ENCODE measurements at places on chromosomes 12 and 14.

DNA sequence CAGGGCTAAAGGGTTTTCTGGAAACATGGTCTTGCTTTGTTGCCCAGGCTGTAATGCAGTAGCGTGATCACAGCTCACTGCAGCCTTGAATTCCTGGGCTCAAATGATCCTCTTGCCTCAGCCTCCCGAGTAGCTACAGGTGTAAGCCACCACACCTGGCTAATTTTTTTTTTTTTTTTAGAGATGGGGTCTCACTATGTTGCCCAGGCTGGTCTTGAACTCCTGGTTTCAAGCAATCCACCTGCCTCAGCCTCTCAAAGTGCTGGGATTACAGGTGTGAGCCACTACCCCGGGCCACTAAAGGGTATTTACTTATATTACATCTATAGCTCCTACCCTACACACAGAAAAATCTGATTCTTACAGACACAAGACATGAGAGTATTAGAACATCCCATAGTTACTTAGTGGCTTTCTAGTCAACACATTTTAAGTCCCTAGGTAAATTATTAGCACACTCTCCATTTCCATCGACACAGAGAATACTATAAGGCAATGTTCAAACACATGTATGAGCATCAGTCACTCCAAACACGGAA is 6.2 kb upstream of the DCAF11 start:
- no peak for DNase-seq

DNA sequence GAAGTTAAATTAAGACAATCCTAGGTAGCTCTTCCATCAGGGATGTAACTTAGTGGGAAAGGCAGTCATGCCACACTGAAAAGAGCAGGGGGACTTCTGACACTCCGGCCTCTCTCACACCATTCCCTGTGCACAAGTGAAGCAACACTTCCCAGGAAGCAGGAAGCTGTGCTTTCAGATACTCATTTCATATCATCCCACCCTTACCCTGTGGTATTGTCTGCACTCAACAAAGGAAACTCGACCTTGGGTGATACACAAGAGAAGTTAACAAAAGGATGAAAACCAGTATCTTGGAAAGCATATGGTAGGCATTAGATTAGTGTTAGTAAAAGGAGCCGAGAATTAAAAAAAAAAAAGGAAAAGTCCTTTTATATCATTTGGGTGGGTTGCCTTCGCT is 61.3 kb upstream of the MDM1 start:
- DNase-seq, result no peak

- no peak for DNase-seq
These were observed 4.1 kb downstream of the KCNC2 start for GRCh38 chr12:75205558-75205957.

GRCh38 chr14:73241481-73242165 is 4.3 kb downstream of the PAPLN start:
- no peak for DNase-seq

GRCh38 chr12:13442457-13442856 is 245.9 kb downstream of the EMP1 start:
- no peak for DNase-seq

DNA sequence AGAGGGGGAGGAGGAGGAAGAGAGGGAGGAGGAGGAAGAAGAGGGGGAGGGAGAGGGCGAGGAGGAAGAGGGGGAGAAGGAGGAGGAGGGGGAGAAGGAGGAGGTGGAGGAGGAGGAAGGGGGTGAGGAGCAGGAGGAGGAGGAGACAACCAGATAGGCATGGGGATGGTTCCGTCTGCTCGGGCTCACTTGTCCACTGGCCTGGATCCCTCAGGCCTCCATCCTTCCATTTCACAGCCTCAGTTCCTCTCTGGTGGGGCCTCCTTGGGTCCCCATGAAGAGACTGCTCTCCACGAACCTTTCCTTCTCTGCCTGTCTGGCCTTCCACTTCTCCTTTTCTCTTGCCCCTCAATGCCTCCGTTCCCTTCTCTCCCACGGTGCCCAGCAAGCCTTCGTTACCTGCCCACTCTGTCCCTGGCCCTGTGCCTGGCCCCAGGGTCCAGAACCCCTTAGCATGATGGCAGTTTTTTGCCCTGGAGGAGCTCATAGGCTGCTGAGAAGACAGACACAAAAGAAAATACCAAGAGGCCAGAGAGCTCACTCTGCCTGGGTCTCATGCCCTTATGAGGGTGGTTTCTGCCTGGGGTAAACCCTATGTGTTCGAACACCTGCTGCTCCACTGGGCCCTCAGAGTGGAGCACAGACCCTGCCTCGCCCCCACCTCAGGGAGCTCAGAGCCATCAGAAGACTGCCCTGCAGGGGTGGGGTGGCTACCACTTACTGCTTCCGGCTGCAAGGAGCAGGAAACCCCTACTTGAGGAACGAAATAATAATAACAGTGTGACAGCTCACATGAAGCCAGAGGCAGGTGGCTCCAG is 11.7 kb upstream of the CACNA2D4 start:
- DNase-seq, result no peak

DNA sequence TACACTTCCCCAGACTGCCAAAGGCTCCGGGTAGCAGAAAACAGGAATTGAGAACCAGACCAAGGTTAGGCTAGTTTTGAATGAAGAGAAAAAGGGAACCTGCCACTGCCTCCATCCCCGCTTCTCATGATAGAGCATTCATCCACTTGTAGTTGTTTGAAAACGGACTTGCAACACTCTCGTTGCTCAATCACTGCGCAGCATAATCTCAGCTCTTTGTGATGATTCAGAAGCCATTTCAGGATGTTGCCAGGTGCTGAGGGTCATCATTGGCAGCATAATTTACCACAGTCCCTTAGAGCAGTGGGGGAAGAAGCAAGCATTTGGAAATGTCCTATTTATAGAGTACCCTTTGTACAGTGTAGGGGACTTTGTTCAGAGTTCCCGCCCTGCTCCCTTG is 25.6 kb downstream of the KCNK13 start:
- no peak for DNase-seq

DNA sequence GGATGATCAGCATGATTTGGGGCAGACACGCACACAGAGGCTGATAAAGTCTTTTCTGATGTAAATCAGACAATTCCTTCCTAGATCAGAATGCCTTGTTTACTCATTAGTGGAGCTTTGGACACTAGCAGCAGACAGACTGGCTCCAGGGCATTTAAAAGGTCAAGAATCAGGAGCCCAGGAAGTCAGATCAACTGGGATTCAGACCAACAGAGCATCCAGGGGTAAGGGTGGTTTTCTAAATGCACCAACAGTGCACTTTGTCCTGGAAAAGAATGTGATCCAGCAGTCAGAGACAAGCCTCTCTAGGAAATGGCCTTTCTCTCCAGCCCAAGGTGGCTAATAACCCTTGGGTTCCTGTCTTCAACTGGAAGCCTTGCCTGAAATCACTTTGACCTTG is 405.3 kb downstream of the MED13L start:
- DNase-seq, result no peak

- no peak for DNase-seq
These were observed 3.3 kb upstream of the CHURC1 start for GRCh38 chr14:64910847-64911495.

GRCh38 chr14:97266653-97267052 is 469.5 kb downstream of the VRK1 start:
- DNase-seq, result no peak

GRCh38 chr12:10753059-10753458 is 29.9 kb upstream of the YBX3 start:
- DNase-seq, result no peak

GRCh38 chr12:51669271-51669670 is 78.2 kb downstream of the SCN8A start:
- DNase-seq, result no peak

- no peak for DNase-seq
These were observed 312.3 kb downstream of the PAWR start for GRCh38 chr12:79378496-79378895.

DNA sequence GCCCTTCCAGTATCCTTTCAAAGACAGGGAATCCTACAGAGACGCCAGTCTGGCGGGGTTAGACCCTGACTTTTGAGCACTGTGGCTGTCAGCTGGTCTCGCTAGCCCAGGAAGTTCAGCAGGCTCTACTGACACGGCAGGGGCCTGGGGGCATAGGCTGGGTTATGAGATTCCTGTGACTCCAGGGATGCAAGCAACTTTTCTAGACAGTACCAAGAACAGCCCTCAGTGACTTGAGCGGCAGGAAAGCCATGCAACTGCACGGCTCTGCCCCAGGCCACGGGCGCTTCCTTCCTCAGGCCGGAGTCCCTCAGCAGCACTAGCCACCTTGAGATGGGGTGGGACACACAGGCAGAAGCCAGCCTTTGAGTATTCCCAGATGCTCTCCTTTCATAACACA is 5.1 kb upstream of the SIVA1 start:
- DNase-seq, result no peak

DNA sequence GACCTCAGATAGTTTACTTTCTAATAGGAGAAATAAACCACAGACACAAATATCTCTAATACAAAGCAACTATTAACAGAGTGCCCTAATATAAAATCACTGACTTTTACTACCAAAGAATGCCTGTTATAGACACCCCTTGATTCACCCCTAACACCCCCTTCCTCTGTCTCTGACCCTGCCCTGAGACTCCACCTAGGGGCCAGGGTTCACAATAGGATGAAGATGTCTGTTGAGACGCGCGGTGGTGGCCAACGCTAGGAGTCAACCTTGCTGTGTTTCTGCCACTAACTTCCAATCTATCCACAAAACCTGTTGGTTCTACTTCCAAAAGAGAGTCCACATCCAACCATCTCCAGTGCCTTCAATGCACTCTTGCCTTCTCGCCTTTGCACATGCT is 10.9 kb upstream of the TC2N start:
- DNase-seq, result no peak

DNA sequence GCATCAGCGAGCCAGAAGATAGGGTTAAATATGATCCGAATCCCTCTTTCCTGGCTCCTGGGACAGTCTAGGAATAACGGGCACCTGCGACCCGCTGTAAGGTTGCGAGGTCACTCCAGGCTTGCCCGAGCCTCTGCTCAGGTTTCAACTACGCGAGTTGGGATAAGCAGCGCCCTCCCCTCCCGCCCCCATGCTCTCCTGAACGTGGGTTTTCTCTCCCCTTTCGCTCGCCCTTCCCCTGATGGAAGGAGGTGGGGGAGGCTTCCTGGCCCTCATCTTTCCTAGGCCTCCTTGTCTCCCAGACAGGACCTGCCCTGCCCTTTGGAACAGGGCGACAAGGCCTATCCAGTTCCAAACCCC is 753 bp upstream of the ATP5MC2 start:
- no peak for DNase-seq

DNA sequence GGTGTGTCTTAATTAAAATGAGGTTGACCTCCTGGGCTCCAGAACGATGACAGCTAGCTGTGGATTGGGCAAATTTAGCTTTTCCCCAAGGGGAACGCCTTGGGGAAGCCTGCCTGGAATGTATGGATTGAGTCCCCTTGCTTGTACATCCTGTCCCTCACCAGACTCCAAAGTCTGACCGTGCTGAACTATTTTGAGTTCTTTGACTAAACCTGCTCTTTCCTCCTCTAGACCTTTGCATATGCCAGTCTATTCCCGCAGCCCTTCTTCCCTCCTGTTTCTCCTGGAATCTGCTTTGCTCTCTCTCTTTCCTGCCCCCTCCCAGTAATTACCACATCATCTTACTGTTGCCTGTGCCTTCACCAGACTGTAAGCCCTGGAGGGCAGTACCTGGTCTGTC is 11.5 kb upstream of the KDM2B start:
- no peak for DNase-seq

DNA sequence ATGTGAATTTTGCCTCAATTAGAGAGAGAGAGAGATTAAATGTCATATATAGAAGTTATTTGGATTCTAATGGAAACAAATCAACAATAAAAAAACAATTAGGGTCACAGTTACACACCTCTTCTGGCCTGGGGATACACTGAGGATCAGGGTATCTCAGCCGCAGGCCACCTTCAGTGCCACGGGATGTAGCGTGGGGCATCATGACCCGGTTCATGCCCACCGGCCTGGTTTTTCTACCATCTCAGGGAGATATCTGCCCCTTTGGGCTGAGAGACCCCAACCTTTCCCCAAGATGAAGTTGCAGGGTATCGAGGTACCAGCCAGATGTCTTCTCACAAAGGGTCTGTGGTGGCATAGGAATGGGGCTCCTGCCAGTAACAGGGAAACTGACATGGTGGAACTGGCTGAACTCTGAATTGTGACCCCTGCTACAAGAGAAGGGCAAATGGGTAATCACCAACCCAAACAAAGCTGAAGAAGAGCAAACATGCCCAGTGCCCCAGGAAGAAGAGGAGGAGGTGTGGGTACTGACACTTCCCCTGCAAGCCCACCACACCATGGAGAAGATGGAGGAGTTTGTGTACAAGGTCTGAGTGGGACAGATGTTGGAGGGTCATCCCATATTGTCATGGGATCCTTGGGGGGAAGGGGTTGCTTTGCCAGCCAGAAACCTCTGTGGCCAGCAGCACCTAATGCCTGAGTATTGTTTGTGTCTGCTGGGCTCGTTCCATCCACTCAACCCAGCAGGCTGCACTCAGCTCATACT is 19.5 kb downstream of the SERPINA3 start:
- no peak for DNase-seq

DNA sequence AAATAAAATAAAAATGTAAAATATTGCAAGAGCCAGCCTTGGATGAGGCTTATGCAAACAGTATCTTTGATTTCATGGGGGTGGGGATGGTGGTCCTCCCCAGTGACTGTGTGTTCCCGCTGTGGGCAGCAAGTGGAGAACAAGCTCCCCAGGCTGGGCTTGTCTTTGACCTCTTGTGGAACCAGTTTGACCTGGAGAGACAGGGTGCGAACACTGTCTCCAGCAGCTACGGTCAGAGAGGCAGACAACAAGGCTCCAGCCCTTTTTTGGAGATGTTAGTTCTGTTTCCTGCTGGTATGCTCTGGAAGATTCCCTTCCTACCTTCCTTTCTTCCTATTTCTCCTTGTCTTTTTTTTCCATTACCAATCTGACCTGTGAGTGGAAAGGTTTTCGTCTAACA is 21.8 kb upstream of the WSCD2 start:
- no peak for DNase-seq

DNA sequence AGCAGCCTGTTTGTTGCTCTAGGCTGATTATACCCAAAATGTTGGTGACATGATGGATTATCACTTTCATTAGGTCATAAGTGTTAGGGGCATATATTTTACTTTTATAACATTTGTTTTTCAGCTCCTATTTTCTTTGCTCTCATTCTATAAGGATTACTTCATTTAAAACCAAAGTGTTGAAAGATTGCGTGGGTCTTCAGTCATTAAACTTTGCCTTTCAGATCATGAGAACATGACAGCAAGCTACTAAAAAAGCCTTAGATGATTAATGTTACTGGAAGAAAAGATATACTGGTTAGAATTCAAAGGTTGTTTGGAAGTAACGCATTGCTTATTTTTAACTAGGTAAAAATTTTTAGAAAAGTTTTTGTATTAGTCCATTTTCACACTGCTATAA is 156.8 kb downstream of the ERC1 start:
- no peak for DNase-seq

DNA sequence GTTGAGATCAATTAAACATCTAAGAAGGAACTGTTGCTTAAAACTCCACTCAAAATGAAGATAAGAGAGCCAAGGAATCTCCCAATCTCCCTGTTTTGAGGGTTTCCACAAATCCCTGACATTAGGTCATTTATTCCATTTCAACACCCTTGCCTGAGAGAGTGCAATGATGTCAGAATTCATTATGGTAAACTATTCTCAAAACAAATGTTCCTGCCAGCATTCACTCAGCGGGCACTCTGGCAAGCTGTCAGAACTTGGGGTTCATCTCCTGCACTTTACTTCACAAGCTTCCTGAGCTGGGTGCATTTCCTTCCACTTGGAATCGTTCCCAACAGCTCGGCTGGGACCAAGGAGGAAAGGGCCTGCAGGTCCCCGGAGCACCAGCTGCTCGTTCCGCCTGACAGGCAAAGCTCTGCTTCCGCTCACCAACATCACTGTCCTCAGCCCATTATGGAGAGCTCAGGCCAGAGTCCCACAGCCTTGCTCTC is 117.8 kb downstream of the TTC7B start:
- DNase-seq, result no peak

Measured in T-helper 1 cell (primary cell).